ENCODE measurements at places on chromosomes 2 and 18.

DNA sequence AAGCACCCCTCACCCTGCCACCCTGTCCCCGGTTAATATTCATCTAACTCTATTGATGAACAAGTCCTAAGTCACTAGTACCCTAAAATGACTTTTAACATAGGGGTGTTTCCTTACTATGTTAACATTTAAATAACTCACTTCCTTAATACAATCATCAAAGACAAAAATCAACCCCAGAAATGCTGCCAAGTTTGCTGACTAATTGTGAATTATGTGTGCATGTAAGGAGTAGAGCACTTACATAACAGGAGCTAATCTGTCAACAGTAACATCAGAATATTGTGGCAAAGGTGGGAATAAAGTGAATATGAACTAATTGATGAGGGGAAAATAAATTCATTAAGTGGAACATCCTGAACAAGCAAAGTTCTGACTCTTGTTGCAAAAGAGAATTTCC lies 81.4 kb upstream of the ERBB4 start:
- no peak for DNase-seq

DNA sequence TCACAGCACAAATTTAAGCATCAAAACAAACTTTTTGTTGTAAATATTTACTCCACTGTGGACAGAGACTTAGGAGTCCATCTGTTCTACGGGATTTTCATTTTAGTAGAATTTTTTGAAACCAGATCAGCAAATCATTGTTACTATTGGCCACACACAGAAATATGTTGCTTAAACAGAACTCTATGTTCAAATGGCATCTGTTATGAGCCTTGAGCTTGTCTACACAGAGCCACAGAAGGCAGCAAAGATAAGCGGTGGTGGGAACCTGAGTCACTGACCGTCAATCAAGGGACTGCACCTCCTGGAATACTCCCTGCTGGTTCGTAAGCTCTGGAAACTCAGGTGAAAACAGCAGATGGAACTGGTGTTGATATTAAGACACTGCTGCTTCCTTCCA lies 156.8 kb downstream of the TMEM200C start:
- DNase-seq: no peak

DNA sequence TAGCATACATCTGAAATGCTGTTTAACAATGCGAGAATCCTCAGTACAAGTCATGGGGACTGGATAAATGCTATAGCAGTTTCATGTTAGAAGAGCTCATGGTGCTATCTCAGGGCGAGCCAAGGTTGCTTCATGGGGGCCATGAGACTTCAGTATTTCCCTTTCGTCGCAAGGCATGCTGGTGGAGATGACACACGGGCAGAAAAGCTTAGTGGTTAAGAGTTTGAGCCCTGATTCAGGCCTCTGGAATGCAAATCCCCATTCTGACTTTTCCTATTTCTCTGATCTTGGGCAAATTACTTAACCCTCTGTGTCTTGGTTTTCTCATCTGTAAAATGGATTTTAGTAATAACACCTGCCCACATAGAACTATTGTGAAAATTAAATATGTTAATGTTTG lies 57.4 kb upstream of the EPHA4 start:
- DNase-seq: no peak

GRCh38 chr2:156456616-156457015 lies 20.4 kb downstream of the GPD2 start:
- no peak for DNase-seq

DNA sequence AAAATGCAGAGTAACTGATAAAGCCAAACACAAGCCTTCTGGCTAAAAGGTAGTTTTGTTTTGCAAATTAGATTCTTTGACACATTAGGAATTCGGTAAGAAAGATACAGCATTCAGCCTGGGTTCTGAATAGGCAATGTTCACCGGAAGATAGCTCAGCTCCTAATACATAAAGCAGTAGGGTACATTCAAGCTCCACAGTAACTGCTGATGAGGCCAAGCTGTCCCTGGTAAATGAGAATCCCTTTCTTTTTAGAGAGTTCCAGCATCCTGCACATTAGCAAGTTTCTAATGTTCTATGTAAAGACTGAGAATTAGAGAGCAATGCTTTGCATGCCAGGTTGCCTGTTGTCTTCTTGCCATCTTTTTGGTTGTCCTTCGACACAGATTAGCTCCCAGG lies 316.3 kb upstream of the SLC14A2 start:
- DNase-seq: no peak

GRCh38 chr2:140353541-140353940 lies 1573.4 kb upstream of the NXPH2 start:
- no peak for DNase-seq

DNA sequence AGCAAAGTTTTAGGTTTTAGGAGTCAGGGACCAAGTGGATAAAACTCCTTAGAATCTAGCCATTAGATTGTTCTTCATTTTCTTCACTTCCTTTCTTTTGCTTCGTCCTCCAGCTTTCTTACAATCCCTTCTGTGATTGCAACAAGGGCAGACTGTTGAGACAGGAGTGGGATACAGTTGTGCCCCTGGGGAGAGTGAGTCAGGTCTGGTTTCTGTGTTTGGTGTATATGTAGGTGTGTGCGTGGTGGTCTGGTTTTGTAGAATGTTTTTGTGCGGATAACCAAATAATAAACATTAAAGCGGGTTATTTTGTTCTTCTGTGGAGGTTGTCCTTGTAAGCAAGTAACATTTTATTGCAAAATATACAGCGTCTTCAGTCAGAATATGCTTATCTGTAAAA lies 7.3 kb downstream of the INSIG2 start:
- DNase-seq: no peak

DNA sequence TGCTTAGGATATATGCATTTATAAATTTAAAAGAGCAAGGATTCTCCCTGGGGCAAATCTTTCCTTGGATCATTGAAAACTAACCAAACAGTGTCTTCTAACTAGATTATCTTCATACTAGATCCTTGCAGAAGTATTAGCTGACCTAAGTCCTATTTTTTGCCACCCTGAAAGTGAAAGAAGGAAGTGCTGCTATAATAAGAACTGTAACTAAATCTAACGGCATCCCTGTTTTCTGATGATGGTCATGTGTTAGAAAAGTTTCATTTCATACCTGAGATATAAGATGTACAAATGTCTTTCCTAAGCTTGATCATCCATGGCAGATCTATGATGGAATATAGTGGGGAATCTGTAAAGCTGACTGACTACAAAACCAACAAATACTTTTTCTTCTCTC lies 102.7 kb downstream of the MAP2 start:
- DNase-seq: no peak

- DNase-seq: peak; percentile 6
Measured at GRCh38 chr2:106789185-106789584, 96.8 kb downstream of the ST6GAL2 start.

Measured in DND-41 (cell line).